ENCODE measurements at places on chromosomes 12 and 14.

DNA sequence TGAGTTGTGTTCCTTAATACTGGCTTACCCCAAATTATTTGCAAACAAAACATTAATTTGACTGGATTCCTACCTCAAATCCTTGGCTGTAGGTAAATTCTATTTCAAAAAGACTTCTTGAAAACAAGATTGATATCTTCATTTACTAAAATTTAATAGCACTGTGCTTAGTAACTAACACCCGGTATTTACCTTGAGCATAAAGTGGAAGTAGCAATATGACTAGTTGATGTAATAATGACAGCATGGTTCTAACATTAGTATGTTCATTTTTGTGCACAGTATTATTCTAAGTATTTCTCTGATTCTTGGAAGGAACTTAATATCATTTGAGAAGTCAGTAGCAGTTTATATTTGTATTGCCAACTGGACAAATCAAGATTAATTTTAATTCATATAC, 96.8 kb downstream of the PPHLN1 start:
- no peak for DNase-seq

DNA sequence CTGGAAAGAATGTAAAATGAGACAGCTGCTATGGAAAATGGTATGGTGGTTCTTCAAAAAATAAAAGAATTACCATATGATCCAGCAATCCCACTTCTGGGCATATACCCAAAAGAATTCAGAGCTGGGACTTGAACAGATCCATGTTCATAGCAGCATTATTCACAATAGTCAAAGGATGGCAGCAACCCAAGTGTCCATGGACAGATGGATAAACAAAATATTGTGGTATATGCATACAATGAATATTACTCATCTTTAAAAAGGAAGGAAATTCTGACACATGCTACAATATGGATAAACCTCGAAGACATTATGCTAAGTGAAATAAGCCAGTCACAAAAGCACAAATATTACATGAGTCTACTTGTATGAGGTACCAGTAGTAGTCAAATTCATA, 9.1 kb downstream of the RAB2B start:
- no peak for DNase-seq

DNA sequence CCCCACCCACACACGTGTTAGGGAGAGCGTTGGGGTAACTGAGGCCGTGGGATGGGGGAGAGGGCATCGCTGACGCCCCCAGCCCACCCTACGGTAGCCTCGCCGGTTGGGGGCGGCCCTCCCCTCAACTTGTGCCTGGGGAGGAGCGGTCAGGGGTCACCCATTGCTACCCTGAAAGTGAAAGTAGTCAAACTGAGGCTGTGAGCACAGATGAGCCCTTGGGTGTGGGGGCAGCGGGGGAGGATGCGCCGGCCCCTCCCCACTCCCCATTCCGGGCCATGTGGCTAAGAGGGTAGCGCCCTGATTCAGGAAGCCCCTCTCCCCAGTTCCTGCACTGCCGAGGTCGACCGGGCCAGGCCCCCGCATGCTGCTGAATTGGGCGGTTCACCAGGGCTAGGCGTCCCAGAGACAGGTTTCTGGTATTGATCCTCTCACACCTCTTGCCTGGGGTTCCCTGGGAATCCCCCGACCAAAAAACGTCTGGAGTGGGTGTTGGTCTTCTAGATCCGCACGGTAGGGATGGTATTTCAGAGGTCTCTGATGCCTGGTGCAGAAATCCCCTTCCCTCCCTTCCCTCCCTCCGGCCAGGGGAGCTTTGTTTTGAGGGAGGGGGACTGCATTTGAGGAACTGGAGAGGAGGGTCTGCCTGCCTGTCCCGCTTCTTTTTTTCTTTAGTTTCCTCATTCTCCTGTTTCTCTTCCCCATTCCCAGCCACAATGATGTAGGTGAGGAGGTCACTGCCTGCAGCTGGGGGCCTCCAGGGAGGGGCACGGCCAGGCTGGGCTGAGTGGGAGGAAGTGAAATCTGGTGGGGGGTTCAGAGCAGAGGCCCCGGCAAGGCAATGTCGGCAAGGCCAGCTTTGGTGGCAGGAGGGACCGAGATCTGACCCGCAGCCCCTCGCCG, 1.0 kb downstream of the SH2B3 start:
- peak; percentile 50 for DNase-seq

GRCh38 chr14:61388976-61389576, 67.7 kb downstream of the PRKCH start:
- no peak for DNase-seq

GRCh38 chr12:2233034-2233433, 180.2 kb downstream of the CACNA1C start:
- no peak for DNase-seq

GRCh38 chr14:93855737-93856136, 67.5 kb upstream of the PRIMA1 start:
- DNase-seq, result no peak

DNA sequence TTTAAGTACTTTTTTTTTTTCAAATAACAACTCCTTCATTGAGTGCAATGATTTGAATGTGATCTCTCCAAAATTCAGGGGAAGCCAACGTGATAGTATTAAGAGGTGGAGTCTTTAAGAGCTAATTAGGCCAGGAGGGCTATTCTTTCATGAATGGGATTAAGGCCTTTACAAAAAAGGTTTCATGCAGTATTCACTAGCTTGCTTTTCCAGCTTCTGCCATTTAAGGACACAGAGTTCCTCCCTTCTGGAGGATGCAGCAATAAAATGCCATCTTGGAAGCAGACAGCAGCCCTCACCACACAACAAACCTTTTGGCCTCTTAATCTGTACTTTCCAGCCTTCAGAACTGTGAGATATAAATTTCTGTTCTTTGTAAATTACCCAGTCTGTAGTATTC, 586.8 kb upstream of the LMO3 start:
- DNase-seq, result no peak

- DNase-seq, result peak; percentile 12
Measured at GRCh38 chr14:104421892-104422828, 157.4 kb upstream of the C14orf180 start.

- no peak for DNase-seq
Measured at GRCh38 chr12:1176191-1176590, 185.2 kb downstream of the ERC1 start.

- peak; percentile 84 for DNase-seq
Measured at GRCh38 chr12:49763006-49763591, 21.7 kb downstream of the TMBIM6 start.

GRCh38 chr14:41362139-41362538, 244.5 kb upstream of the LRFN5 start:
- DNase-seq, result no peak

DNA sequence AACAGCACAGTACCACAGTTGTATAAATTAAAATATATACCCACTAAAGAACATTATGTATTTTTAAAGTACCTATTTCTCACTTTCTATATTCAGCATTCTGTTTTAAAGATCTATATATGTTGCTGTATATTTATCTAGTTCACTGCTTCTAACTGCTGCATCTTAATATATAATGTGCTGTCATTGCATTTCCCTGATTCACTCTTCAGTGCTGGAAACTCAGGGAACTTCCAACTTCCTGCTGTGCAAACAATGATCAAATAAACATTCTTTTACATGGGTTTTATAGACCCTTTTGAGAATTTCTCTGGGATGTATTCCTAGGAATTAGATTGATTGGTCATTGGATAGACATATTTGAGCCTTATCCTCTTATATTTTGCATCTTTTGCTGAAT, 379.1 kb downstream of the APAF1 start:
- DNase-seq, result no peak

Measured in activated CD4-positive, alpha-beta memory T cell treated with anti-CD3 and anti-CD28 coated beads, Interleukin-2, amount 10 ng/mL, durations not matched to agents 7 days and 5 days (primary cell).